ENCODE measurements at places on chromosomes 4 and X.

DNA sequence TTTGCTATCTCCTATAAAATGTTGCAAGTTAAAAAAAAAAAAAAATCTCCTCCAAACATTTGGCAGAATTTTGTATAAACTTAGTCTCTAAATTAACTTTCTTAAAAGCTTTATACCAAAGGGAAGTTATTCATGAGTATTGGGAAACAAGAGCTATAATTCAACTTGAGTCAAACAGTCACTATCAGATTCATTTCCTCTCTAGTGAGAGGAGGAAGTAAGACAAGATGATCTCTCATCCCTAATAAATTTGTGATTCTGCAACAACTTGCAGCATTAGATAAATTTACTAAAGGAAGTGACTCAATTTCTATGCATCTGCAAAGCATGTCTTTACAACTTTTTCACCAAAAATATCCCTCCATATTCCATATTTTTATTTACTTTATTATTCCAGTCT, 135.4 kb upstream of the GNPDA2 start:
- no peak for DNase-seq

DNA sequence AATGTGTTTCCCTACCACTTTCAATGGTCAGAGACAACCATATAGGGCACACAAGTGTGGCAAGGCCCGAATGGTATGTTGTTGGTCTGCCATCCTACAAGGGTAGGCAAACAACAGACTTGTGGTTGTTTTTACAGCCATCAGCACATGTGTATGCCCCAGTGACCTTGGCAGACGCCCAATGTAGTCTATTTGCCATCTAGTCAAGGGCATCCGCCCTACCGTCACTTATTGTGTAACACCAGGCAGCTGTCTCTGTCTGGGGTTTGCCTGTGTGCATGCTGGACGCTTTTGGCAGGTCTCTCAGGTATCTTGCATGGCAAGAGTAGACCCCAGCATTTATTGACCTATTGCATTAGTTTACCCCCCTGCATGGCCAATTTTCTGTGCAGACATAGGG, 1145.5 kb upstream of the POU3F4 start:
- DNase-seq: no peak

DNA sequence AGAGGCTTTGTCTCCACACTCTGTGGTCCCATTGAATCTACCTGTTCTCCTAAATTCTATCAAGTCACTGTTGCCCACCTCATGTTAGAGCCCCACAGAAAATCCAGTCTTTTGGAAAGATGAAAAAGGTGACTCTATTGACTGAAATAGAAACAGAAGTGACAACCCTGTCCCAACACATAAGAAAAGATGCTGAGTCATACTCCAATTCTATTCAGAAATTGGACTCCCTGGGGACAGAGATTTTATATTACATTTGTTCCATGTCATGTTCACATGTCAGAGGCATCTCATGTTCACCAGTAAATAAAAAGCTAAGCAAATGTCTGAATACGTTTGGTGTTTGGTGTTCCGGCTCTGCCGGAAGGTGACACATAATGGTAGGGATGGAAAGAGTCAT, 2.9 kb upstream of the GRPR start:
- DNase-seq: no peak

- DNase-seq: no peak
Measured at GRCh38 chrX:118763489-118763888, 36.1 kb downstream of the IL13RA1 start.

DNA sequence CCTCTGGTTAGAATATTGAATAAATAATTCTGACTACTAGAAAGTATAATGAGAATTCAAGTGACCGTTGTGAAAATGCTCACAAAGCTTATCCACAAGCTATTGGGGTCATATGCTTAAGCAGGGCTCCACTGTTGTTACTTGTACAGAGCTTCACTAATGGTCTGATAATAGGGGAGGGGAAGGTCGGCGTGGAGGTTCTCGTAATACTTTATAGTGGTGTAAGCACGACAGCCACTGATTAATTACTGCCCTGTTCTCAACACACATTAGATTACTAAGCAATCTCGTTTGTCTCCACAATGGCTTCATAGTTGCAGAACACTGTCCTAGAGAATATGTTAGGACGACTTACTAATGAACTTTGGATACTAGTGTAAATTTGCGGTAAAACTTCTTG, 11.6 kb downstream of the UNC5C start:
- DNase-seq: no peak

- DNase-seq: no peak
Measured at GRCh38 chrX:69539437-69539836, 35.3 kb downstream of the NALF2 start.

- DNase-seq: no peak
Measured at GRCh38 chr4:137274404-137274803, 257.9 kb downstream of the PCDH18 start.

DNA sequence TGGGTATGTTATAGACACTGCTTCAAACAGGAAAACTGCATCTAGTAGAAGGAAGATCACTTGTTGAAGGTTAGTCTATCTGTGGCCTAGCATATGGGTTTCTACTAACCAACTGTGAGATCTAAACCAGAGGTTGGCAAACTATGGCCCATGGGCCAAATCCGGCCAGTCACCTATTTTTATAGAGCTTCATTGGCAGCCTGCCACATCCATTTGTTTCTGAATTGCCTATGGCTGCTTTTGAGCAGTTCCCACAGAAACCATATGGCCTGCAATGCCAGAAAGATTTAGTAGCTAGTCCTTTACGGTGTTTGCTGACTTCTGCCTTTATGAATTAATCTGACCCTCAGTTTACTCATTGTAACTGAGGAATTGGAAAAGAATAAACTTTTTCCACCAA, 71.1 kb downstream of the MID1 start:
- DNase-seq: no peak

GRCh38 chr4:6568689-6569332, 6.2 kb upstream of the MAN2B2 start:
- no peak for DNase-seq

DNA sequence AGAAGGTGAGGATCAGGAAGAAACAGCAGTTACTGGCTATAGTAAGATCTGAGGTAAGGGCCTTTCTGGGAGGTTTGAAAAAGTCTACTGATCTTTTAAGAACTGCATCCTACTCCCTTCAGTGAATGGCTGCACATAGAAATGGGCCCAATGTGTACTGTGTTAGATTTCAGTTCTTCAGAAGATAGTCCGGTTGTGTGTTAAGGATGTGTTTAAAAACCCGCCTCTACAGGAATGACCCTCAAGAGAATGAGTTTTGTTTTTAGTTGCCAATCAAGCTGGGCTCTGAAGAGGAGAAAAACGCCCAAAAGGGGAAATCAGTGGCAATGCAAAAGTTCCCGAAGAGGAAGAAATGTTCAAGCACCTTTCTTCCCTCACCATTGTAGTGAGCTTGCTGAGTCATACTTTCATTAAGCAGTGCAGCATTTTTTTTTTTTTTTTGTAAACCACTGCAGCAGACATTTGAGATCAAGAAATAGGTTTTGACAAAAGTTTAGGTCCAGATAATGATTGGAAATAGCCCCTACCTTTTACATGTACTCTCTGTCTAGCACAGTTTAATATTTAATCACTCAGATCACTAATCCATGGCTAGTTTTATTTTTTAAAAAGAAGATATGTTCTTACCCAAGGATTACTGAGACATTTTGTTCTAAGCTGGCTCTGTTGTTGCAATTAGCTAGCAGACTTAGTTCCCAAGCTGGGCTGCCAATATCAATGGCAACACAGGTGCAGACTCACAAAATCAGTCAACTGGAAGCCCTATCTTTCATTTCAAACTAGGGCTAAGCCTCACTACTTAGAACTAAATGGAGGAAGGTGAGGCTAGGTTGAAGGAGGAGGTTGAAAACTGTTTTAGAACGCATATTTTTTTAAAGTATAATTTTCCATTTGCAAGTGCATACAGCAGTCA, 7.0 kb upstream of the TRPC5OS start:
- no peak for DNase-seq
